Kidney (tissue), 22 donors: ENCODE measurements at places on chromosomes 4 and X.
A peak's percentile ranks its signal among the peaks of the same experiment; 100 is the strongest.

DNA sequence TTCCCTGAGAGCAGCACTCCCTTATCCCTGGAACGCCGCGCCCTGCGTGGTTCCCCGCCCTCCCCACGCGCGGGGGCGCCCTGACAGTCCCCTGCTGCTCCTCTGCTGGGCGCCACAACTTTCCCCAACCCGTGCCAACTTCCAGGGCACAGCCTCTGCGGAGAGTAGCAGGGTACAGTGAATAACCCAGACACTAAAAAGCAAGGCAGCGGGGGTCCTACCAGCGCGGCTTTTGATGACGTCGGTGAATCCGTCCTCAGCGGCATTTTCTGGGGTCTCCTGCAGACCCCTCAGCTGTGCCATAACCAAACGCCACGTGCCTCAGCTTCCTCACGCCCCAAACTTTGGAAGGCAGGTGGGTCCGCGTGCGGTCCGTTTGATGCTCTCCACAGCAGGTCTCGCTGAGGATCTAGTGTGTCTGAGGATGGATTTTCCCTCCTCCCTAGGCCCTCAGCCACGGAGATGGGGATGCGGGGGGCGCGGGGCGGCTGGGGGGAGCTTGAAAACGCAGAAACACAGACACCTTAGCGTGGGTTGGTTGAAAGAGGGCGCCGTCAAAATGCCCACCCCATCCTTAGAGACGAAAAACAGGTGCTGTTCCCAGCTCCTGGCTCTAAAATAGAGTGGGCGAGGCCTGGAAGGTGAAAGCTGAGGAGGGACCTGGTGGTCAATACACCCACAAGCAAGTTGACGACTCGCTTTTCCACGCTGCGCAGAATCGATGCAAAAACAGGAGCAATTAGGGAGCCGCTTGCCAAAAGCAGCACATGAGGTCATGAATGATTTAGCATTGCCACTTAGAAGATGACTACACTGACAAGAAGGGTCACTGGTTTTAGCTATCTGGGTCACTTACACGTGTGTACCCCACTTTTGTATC is 405.6 kb downstream of the FAM47A start:
- DNase-seq, result peak; percentile 22

DNA sequence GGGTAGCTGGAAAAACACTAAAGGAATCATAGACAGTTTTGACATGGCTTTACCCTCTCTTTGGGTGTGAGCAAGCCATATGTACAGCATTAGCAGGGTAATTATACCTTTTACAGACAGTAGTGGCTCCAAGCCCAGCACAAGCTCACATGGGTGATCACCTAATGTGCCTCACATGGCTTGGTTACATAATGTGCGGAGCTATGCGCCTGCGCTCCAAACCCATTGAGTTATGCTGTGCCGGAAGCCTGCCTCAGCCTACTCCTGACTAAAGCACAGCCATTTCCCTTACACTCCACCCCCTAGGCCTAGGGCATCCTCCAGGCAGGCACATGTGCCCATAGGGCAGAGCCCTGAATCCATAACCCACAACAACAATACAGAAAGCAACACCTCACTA is 6.5 kb upstream of the TSPAN5 start:
- no peak for DNase-seq

GRCh38 chr4:125594056-125594602 is 279.4 kb downstream of the FAT4 start:
- no peak for DNase-seq

DNA sequence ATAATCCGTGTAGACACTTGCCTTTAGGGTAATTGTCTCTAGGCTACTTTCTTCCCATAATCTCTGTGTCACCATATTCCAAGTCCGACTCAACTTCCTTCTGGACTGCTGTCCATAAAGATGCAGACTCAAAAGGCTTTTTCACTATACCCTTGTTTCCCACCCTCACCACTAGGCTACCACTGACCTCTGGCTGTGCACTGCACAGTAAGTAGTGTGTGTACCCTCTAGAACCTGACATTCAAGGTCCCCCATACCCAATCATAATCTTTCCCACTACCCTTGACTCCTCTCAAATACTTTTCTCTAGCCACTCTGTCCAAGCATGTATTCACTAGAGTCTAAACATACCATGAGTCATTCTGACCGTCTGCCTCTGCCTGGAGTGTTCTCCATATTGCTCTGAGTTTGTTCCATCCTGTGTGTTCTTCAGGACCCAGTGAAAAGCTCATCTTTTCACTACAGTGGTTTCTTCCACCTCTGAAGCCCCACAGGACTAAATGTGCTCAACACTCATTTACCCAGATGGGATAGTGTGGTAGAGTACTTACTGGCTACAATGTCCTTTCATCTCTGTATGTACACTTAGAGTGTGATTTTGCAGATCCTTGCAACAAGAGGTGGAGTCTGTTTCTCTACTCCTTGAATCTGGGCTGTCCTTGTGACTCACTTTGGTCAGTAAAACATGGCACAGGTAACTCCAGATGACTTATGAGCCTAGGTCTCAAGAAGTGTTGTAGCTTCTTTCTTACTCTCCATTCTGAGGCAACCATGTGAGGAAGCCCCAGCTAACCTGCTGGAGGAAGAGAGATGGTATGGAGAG is 17.4 kb downstream of the JADE3 start:
- DNase-seq, result no peak

GRCh38 chrX:653306-653705 is 22.7 kb downstream of the SHOX start:
- DNase-seq, result no peak

DNA sequence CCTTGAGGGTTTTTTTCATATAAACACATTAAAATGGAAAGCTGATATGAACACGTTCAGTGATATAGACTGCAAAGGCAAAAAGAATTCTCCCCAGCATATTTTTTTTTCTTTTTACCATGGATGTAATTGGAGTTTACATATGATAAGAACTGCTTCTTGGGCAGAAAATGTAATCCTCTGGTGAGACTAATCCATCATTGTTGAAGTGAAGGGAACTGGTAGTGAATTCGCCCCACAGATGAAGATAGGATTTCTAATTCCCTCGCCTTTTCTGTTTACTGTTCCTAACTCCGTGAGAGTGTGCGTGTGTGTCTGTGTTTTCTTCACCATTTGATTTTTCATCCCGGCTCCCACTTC is 88.9 kb downstream of the GPR143 start:
- no peak for DNase-seq
